T-helper 2 cell (primary cell): ENCODE measurements at places on chromosomes 4 and X.

- DNase-seq: peak; percentile 14
These were observed 17.8 kb downstream of the TRIM2 start for GRCh38 chr4:153221783-153222706.

DNA sequence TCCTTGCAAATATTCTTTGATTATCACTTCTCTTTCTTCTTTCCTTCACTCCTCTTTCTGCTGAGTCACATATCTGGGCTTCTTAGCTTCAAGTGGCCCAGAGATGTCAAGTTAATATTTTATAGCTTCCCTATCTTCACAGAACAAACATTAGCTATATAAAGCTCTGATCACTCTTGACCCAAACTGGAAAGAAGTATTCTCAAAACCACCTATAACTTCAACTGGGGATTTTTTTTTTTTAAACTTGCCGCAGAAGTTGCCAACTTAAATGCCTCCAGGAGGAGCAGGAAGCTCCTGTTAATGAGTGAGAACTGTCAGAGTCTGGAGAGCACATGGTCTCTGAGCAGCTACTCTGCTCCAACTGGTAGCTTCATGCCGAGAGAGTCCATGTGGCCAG is 233.3 kb upstream of the EDNRA start:
- DNase-seq: no peak

DNA sequence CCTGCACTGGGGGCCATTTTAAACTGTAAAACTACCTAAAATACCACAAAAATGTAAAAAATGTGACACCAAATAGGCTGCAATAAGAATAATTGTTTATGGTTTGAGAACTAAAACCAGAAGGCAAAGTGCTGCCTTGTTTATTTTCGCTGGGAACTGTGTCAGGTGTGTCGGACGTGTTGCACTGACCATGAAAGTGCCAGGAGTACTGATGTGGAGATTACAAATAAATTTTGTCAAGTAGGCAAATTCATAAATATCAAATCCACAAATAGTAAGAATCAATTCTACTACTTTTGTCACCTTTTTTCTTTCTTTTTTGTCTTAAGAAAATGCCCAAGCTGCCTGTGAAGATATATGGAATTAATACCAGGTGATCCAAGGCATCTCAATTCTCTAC is 37.7 kb downstream of the PAPSS1 start:
- DNase-seq: no peak

DNA sequence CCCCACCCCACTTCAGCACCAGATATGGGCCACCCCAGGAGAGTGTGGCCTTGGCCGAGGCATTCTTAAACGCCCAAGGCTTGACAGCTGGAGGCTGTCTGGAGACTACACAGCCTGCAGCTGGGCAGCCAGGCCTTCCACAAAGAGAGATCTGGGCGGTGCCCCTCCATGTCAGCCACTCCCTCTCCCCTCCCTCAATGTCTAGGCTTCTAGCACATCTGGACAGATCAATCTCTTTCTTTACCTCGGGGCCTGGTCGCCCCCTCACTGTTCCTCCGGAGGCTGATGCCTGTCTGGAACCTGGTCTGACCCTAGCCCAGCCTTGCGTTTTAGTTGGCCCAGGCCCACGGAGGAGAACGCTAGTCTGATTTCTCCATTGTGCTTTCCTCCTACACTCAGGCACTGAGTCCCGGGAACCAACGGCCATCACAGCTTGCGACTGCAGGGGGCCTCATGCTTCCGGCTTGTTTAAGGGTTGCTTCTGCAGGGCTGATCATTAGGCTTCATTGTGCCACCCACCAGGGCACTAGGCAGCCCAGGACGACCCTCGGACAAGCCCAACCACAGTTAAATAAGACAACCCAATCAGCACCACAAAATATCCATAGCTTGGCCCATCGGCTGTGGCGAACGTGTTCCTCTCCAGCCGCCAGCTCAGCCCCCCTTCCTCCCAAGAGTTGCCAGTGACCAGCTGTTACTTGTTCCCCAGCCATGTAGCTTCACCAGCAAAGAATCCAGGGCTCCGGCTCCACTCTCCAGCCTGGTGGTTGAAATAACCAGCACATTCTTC is 200.6 kb downstream of the BCOR start:
- no peak for DNase-seq

DNA sequence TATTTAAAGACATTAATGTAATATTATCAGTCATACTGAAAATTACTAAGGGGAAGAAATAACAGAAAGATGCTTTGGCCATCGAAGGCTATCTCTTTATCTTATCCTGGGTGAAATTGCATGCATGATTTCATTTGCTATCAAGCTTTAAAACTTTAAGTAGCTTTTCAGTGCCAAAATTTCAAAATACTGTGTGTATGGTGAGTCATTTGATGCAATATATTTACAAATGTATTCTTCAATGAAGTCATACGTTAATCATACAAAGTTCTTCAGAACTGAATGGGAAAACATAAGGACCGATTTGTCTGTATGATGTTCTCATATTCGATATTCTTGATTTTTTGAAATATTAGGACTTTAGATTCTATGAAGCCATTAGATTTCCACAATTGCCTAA is 1295.8 kb upstream of the AGA start:
- DNase-seq: no peak

DNA sequence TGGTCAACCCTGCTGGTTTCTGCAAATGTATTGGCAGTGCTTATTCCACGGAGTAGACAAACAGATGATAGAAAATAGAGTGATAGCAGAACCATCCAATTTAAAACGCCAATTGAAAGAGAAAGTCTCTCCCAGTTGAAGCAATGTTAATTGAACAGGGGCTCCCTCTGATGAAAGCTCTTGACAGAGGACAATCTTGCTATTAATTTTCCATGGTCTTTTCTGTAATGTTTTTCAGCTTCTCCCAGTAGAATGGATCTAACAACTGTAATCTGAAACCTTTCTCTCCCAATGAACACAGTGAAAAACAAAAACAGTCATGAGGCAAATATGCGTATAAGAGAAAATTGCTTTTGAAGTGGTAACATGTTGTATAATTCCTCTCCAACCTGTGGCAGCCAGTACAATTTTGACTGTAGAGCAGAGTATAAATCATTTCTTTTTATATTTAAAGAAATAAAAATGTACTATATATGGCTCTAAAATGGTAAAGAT is 225.1 kb upstream of the GALNTL6 start:
- no peak for DNase-seq

DNA sequence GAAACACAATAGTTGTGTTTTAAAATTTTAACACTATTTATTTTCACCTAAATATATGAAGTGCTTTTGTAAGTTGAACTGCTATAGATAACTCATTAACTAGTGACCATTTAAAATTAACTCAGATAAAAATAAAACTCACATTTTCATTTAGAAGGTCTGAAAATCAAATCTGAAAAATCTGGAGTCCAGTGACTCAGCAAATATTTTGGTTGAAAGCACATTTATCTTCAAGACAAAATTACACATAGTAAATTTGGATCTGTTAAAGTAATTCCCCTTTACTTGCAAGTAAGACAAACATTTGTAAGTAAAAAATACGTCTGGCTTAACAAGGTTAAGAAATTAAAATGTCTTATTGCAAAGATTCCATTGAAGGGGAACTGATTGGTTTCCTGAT is 589.1 kb downstream of the TRIML1 start:
- DNase-seq: no peak

- DNase-seq: no peak
These were observed 28.6 kb upstream of the ZCCHC4 start for GRCh38 chr4:25283948-25284347.

- no peak for DNase-seq
These were observed 133.3 kb downstream of the SPCS3 start for GRCh38 chr4:176453079-176453478.

DNA sequence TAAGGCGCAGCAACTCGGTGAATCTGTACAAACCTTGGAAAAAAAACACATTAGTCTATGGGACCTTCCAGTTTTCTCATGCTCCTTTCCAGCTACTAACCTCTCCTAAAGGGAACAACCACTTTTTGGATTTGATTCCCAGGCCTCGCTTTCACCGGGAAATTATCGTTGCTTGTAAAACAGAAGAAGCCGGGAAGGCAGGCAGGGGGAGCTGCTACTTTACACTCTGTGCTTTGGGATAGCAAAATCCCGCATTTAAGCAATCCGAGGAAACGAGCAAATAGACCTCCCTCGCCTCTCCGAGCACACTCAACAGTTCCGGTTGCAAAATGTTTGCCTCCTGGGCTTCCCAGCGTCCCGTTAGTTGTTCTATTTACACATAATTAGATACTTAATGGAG is 1.2 kb downstream of the CD38 start:
- no peak for DNase-seq
